Activated CD8-positive, alpha-beta T cell treated with anti-CD3 and anti-CD28 coated beads, Interleukin-2, amount 10 ng/mL, durations not matched to agents 7 days and 5 days (primary cell): ENCODE measurements at places on chromosomes 5 and 9. TPM values are rescaled to one million over a fixed set of nuclear protein-coding genes. Genes with fewer than 3 reads are reported as not detected.

GRCh38 chr5:138647261-138647788 lies 72.1 kb upstream of the HSPA9 start:
- DNase-seq, result no peak
- H3K27ac ChIP-seq, result no peak overlapping the region
- no peaks in the 10 kb centered on the region for H3K4me1 ChIP-seq
- H3K36me3 ChIP-seq, result no peaks in the 10 kb centered on the region

- H3K4me3 ChIP-seq, result no peak overlapping the region
- H3K4me1 ChIP-seq, result peaks cover 6% of the 10 kb centered on the region
- H3K27me3 ChIP-seq, result peaks cover 22% of the 10 kb centered on the region
- no peak for DNase-seq
- H3K27ac ChIP-seq, result no peak overlapping the region
Observed at GRCh38 chr5:76194340-76194739, 111.2 kb downstream of the SV2C start.

DNA sequence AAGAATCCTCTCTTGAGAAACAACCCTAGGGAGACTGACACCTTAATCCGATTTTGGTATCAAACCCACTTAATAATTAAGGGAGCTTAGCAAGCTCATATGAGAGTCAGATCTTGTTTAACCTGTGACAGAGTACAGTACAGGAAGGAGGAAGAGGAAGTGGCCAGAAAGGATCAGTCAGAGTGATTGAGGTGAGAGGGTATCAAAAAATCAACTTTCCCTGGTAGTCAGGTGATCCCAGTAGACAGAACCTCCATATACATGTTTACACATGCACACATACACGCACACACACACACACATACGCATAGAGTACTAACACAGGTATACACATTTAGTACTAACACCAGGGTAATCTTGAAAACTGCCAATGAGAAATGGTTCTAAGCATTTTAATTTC lies 56.8 kb downstream of the GLIS3 start:
- H3K27me3 ChIP-seq, result no peaks in the 10 kb centered on the region
- no peak overlapping the region for H3K4me3 ChIP-seq
- peak; percentile 33 for DNase-seq

DNA sequence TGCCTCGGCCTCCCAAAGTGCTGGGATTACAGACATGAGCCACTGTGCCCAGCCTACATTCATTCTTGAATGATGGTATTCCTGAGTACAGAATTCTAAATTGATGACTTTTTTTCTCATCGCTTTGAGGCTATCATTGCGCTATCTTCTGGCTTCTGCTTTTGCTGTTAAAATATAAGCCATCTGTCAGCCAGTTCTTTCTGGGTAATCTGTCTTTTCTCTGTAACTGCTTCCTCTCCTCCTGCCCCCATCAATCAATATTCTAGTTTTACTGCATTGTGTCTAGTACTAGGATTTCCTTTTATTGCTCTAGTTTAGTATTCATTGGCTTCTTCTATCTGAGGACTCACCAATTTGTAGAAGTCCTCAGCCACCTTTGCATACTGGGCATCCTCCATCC lies 89.0 kb downstream of the PLPP1 start:
- H3K27me3 ChIP-seq, result no peaks in the 10 kb centered on the region
- H3K4me1 ChIP-seq, result peaks cover 3% of the 10 kb centered on the region
- no peak for DNase-seq

- no peak for DNase-seq
- H3K27me3 ChIP-seq, result no peaks in the 10 kb centered on the region
- H3K4me3 ChIP-seq, result no peak overlapping the region
- no peaks in the 10 kb centered on the region for H3K36me3 ChIP-seq
- H3K27ac ChIP-seq, result no peak overlapping the region
- H3K4me1 ChIP-seq, result no peaks in the 10 kb centered on the region
Observed at GRCh38 chr5:14855366-14855765, 16.2 kb downstream of the ANKH start.

DNA sequence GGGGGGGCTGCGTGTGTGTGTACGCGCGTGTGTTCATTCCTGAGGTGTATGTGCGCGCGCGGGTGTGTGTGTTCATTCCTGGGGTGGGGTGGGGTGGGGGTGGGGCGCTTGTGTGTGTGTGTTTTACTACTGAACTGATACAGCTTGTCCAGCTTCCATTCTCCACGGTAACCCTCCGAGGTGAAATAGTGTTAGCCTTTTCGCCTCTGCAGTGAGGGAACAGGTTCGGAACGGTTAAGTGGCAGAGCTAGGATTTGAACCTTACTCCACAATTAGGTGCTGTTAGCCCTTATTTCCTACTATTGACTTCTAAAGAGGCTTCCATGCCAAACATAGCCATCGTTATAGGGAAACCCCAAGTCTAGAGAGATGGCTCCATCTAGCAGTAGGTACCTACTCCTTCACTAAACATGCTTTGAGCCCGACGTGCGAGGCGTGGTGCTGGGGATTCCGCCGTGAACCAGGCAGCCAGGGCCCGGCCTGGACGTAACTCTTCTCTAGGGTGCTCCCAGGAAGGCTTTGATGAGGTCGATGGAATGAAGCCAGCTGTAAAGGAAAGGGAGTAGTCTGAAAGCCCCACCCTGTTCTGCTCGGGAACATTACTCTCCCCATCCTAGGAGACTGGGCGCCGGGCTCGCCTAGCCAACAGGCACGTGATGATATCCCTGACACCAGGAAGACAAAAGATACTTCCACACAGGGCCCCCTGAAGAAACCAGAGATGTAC lies 782 bp upstream of the SKP1 start:
- peaks cover 15% of the 10 kb centered on the region for H3K36me3 ChIP-seq
- peak overlapping the region; percentile 84 for H3K4me3 ChIP-seq
- no peak for DNase-seq
- peak overlapping the region; percentile 98 for H3K27ac ChIP-seq

- no peak for DNase-seq
- H3K4me3 ChIP-seq, result no peak overlapping the region
- H3K27me3 ChIP-seq, result no peaks in the 10 kb centered on the region
- H3K27ac ChIP-seq, result no peak overlapping the region
Observed at GRCh38 chr5:97979740-97980139, 793.7 kb upstream of the RGMB start.

GRCh38 chr5:161745392-161745791 lies 59.9 kb downstream of the GABRA6 start:
- no peak overlapping the region for H3K27ac ChIP-seq
- no peak for DNase-seq
- H3K36me3 ChIP-seq, result no peaks in the 10 kb centered on the region
- no peaks in the 10 kb centered on the region for H3K4me1 ChIP-seq

DNA sequence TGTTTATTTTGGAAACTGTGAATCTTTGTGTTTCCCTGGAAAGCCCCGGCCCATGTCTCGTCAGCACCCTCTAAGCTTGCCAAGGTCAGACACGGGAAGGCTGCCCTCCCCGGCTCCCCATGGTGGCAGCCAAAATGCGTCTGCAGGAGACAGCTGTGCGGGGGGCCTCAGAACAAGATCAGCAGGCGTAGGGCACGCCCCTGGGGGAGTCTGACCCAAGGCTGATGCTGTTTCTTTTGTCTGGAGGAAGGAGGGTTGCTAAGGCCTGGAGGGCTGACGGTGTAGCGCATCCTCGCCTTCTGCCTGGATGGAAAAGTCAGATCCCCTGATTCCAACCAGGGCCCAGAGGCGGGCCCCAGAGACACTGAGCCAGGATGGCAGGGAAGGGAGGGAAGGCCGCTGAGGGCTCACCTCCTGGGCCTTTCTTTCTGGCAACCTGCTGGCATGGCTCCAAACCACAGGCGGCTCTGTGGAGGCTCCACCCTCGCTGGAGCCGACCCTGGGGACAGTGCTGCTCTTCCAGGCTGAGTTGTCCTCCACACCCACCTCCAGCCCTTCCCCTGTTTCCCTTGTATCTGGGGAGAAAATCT lies 57.2 kb downstream of the OLFM1 start:
- H3K4me3 ChIP-seq, result no peak overlapping the region
- no peaks in the 10 kb centered on the region for H3K36me3 ChIP-seq
- no peak overlapping the region for H3K27ac ChIP-seq
- DNase-seq, result no peak
- H3K27me3 ChIP-seq, result no peaks in the 10 kb centered on the region
- no peaks in the 10 kb centered on the region for H3K4me1 ChIP-seq

GRCh38 chr5:141512390-141512910 lies 23.6 kb downstream of the PCDHGC5 start:
- DNase-seq, result peak; percentile 87
- H3K36me3 ChIP-seq, result peaks cover 26% of the 10 kb centered on the region
- peak overlapping the region; percentile 43 for H3K4me3 ChIP-seq
- peaks cover 39% of the 10 kb centered on the region for H3K4me1 ChIP-seq
- peak overlapping the region; percentile 51 for H3K27ac ChIP-seq

- no peak overlapping the region for H3K27ac ChIP-seq
- H3K27me3 ChIP-seq, result no peaks in the 10 kb centered on the region
- H3K4me3 ChIP-seq, result no peak overlapping the region
Observed at GRCh38 chr5:61055434-61056006, 106.7 kb downstream of the SMIM15 start.

DNA sequence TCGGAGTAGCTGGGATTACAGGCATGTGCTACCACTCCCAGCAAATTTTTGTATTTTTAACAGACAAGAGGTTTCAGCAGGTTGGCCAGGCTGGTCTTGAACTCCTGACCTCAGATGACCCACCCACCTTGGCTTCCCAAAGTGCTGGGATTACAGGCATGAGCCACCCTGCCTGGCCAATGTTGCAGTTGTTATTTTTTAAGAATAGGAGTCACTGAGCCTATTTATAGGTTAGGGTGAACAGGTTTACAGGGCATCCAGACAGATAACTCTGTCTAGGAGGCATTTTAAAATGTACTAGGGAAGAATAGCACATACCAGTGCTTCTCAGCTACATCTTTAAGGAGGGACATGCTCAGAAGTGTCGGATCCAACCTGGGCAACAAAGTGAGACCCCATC lies 60.1 kb upstream of the BNC2 start:
- H3K4me3 ChIP-seq, result no peak overlapping the region
- no peak for DNase-seq
- no peak overlapping the region for H3K27ac ChIP-seq
- H3K4me1 ChIP-seq, result no peaks in the 10 kb centered on the region
- H3K36me3 ChIP-seq, result no peaks in the 10 kb centered on the region

- H3K27ac ChIP-seq, result no peak overlapping the region
- DNase-seq, result no peak
- H3K36me3 ChIP-seq, result peaks cover 7% of the 10 kb centered on the region
- no peaks in the 10 kb centered on the region for H3K27me3 ChIP-seq
- H3K4me1 ChIP-seq, result peaks cover 3% of the 10 kb centered on the region
Observed at GRCh38 chr5:53023969-53024368, 34.8 kb downstream of the ITGA2 start.

DNA sequence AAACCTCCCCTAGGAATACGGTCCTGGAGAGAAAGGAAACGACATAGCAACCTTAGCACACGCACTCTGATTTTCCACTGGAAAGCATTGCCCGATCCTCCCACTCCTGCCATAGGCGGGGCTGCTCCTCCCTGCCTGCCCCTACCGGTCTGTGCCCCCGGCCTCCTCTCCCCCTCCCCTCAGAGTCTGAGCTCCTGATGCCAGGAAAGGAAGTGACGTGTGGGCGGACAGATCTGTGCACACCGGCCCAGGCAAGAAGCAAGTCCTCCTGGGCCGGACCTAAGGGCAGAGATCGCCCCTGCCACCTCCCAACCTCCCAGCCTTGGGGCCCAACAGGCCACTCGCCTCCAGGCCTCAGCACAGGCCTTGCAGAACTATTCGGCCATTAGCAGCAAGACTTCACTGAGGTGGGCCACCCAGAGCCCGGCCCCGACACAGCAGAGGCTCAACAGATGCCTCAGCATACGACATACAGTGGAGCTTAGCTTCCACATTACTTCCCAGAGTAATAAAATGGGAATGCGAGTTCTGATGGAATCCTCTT lies 7.2 kb downstream of the NINJ1 start:
- H3K27ac ChIP-seq, result peak overlapping the region; percentile 94
- DNase-seq, result no peak
- H3K4me1 ChIP-seq, result peaks cover 55% of the 10 kb centered on the region
- no peaks in the 10 kb centered on the region for H3K27me3 ChIP-seq

Gene NR2F1-AS1
- total RNA-seq, result not detected

Gene ANKRD34B
- total RNA-seq, result not detected

Gene RETREG1
- total RNA-seq, result 51.8 TPM

Gene EIF4E1B
- not detected for total RNA-seq
